Brain pericyte (primary cell): ENCODE measurements at places on chromosomes 16 and 17.

GRCh38 chr16:49747654-49748053 lies 108.3 kb downstream of the ZNF423 start:
- DNase-seq = no peak

DNA sequence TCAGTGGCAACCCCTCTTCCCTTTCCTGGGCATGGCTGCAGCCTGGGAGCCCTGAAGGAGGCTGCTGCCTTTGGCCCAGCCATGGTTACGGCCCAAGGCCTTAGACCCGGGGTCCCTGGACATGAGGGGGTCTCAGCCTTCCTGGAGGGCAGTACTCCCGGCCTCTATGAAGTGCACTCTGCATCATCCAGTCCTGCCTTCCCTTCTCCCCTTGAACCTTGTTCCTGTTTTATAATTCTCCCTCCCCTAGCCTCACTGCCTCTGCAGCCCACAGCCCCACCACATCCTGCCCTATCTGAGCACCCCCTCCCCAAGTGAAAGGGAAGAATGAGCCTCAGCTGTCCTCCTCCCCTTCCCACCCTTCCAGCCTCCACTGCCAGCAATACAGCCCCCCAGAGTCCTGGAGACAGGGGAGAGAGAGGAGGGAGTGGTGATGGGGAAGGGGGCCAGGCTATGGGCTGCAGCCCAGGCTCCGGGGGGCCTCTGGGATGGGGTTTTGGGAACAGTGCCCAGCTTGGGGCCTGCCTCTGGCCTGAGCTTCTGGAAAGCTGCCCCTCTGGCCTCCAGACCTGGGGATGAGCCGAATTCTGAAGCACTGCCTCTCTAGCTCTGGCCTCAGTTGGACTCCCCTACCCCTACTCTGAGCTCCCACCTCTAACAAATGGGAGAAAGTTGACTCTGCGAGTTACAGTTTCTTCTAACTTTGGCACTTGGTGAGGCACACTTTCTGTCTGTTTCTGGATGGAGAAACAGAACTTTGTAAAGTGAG lies 7.6 kb downstream of the CCR7 start:
- no peak for DNase-seq

GRCh38 chr17:78878261-78878660 lies 24.7 kb downstream of the CEP295NL start:
- DNase-seq = no peak

GRCh38 chr16:57906382-57907316 lies 64.3 kb downstream of the CNGB1 start:
- no peak for DNase-seq

GRCh38 chr17:5220074-5220473 lies 14.6 kb downstream of the SCIMP start:
- DNase-seq = no peak
